Stimulated activated CD4-positive, alpha-beta T cell treated with anti-CD3 and anti-CD28 coated beads, Interleukin-2, amount 100 ng/mL, for 24 hours (primary cell): ENCODE measurements at places on chromosomes 16 and 17.
A peak's percentile ranks its signal among the peaks of the same experiment; 100 is the strongest.

DNA sequence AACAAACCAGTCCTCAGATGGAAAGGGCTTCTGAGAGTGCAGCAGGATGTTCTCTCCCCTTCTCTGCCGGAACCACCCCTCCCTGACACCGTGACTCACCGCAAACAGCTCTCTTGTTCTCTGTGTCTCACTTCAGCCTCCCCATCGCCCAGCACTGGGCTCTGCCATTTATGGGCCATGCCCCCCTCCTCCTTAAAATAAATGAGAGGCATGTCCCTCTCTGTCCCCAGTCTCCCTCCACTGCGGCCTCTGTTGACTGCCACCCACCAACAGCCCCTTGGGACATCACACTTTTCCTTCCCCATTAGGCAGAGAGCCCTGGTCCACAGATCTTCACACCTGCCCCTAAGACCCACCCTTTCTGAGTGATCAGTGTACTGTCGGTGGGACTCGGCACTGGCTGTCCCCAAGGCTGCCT is 6.3 kb downstream of the CCDC102A start:
- DNase-seq, result peak; percentile 68

GRCh38 chr16:72908362-72909167 is 139.4 kb downstream of the ZFHX3 start:
- DNase-seq, result no peak

GRCh38 chr16:8571061-8571596 is 19.2 kb downstream of the TMEM114 start:
- DNase-seq, result no peak

DNA sequence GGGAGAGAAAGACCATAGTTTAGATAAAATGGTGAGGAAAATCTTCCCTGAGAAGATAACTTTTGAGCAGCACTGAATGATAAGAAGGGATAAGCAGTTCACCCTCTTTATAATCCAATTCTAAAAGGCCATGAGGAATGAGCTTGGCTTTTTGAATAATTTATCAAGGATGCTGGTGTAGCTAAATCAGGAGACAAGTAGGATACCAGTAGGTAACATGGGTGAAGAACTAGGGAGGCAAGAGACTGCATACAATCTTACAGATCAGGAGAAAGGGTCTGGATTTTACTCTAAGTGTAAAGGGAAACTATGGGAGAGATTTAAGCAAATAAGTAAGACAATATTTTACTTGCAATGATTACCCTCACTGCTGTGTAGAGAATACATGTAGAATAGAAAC is 60.7 kb downstream of the MED13 start:
- DNase-seq, result no peak

- DNase-seq, result no peak
These were observed 3.8 kb downstream of the TMC6 start for GRCh38 chr17:78124836-78125137.

DNA sequence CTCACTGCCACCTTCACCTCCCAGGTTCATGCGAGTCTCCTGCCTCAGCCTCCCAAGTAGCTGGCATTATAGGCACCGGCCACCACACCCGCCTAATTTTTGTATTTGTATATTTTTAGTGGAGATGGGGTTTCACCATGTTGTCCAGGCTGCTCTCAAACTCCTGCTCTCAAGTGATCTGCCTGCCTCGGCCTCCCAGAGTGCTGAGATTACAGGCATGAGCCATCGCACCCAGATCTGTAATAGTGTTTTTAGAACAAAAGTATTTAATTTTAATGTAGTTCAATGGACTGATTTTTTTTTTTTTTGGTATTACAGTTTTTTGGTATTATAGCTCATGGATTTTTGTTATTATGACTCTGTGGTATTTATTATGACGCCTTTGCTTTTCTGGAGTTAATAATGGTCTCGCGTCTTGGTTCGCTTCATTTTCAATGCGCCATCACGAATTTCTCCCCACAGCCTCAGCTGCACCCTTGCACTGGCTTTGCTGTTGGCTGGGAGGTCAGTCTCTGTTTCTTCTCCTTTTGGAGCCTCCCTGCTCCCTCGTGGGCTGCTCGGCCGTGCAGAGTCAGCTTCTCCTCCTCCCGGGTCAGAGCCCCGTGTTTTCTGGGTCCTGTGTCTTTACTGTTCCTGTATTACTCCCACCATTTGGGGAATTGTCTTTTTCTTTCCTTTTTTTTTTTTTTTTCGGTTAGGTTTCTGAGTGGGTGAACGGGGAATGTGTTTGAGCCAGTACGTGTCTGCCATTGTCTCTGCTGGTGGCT is 27.2 kb downstream of the BAIAP2 start:
- no peak for DNase-seq

- DNase-seq, result no peak
These were observed 9.3 kb downstream of the GAS2L2 start for GRCh38 chr17:35743626-35744328.

DNA sequence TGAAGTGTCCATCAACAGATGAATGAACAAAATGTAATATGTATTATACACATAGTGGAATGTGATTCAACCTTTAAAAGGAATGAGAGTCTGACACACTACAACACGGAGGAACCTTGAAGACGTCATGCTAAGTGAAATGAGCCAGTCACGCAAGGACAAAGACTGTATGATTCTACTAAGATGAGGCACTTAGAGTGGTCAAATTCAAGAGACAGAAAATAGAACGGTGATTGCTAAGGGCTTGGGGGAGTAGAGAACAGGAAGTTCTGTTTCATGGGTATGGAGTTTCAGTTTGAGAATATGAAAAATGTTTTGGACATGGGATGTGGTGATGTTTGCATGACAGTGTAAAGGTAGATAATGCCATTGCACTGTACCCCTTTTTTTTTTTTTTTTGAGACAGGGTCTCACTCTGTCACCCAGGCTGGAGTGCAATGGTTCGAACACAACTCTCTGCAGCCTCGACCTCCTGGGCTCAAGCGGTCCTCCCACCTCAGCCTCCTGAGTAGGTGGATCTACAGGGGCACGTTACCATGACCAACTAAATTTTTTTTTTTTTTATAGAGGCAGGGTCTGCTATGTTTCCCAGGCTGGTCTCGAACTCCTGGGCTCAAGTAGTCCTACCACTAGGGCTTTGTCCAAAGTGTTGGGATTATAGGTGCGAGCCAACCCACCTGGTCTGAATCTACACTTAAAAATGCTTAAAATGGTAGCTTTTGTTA is 2.9 kb upstream of the CCDC102A start:
- no peak for DNase-seq

DNA sequence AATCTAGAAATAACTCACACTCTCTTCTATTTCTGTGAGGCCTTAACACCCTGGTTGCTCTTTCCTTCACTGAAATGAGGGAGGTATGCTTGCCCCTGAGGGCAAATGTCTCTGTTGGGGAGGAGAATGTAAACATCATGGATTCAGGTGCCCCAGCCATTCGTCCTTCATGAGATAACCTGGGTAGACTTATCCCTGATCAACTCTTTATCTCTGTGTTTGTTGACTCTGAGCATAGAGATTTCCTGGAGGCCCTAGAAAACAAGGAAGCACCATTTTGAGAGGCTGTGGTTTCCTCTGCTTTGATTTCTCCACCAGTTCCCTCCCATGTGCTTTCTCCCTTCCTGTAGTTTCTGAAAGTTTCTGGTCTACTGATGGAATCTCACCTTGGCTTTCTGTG is 77.3 kb downstream of the PHKB start:
- DNase-seq, result no peak

- DNase-seq, result no peak
These were observed 1.8 kb upstream of the SHISA9 start for GRCh38 chr16:12899529-12900143.

- DNase-seq, result no peak
These were observed 41.8 kb downstream of the NOL11 start for GRCh38 chr17:67759355-67760171.

- no peak for DNase-seq
These were observed 19.5 kb downstream of the SEC14L1 start for GRCh38 chr17:77160091-77160874.

DNA sequence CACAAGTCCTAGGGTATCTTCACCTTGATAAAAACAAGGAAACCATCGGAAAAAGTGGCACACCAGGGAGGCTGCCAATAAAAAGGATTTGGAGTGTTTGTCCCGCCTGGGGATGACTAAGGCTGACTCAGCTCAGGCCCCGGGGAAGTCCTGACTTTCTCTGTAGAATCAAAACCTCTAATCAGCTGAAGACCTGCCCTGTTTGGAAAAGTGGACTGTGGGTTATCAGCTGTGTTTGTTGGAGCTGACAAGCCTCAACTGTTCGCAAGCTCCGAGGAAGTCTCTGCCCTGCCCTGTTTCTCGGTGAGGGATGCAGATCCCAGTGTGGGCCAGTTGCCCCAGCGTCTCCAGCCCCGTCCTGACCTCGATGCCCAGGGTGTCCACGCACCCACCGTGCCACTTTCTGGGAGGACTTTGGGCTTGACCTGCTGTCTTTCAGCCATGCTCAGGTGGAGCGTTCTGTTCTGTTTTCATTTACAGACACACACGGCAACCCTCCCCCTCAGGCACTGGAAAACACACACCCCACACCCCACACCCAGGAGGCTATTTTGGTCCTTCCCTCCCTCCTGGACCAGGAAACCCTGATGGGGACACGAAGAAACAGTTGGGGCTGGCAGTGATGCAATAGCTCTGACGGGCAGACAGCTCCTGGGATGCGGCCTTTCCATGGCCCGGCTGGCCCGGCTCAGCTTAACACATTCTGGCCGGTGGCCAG is 27.6 kb upstream of the PITPNA start:
- peak; percentile 27 for DNase-seq

DNA sequence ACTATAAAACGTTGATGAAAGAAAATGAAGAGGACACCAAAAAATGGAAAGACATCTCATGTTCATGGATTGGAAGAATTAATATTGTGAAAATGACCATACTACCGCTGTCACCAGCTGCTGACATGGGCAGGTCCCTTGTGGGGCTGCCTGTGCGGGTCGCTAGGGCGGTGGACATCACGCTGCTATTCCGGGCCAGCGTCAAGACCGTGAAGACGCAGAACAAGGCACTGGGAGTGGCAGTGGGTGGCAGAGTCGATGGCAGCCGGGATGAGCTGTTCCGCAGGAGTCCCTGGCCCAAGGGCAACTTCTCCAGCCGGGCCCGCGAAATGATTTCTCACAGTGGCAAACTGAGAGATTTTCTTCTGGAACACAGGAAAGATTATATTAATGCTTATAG is 48.2 kb upstream of the NSRP1 start:
- no peak for DNase-seq

DNA sequence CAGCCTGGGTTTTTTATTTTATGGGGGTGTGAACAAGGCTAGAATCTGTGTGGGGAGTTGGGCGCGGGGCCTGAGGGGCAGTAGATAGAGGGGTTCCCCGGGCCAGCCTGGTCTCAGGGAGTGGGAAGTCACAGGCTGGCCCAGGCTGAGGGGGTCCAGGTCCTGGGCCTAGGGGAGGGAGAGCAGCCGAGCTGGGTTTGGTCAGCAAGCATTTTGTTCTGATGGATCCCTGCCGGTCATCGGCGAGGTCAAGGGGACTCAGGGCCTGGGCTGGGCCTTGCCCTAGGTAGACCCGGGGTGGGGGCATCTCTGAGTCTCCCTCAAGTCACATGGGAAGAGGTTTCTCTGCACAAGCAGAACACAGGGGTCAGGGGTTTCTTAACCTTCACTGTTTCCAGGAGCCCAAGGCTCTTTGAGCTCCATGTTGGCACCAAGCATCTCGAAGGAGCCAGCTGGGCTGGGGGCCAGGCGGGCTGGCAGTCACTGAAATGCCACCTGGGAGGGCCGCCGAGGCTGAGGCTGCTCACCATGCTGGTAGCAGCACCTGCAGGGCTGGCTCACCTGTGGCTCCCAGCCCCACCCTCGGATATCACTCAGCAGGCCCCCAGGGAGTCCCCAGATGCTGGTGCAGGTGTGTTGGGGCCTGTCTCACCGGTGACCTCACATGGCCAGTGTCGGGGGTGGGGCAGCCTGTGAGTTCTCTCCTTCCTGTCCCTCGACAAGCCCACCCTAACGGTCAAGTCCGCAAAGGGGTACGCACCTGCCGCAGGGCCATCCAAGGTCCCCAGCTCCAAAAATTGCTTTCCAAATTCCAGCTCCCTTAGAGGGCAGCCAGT is 41.0 kb downstream of the SLC7A5 start:
- DNase-seq, result peak; percentile 59

- peak; percentile 46 for DNase-seq
These were observed 1.2 kb downstream of the RTN4RL1 start for GRCh38 chr17:2023692-2024571.

DNA sequence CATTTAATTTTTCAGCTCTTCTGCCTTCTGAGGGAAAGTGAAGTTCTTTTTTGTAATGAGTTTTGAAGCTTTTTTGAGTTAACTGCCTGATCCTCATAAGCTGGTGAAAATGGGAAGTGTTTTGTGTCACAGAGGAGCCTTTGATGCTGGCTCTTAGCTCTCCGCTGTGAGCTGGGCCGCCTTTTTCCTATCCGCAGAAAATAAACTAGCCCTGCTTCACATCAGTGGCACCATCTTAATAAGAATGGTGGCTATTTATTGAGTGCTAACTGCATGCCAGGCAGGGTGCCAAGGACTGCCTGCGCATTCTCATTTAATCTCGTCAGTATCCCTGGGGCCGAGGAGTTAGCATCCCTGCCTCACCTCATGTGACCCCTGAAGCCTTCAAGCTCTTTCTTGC is 309.0 kb downstream of the CPPED1 start:
- DNase-seq, result no peak
